ENCODE measurements at places on chromosomes 11 and 22.

GRCh38 chr22:39735776-39736175 is 157.8 kb downstream of the ENTHD1 start:
- no peak for DNase-seq

GRCh38 chr22:37681556-37682049 is 4.5 kb upstream of the NOL12 start:
- peak; percentile 68 for DNase-seq

- peak; percentile 38 for DNase-seq
Measured at GRCh38 chr22:26168939-26169314, 335 bp upstream of the SEZ6L start.

DNA sequence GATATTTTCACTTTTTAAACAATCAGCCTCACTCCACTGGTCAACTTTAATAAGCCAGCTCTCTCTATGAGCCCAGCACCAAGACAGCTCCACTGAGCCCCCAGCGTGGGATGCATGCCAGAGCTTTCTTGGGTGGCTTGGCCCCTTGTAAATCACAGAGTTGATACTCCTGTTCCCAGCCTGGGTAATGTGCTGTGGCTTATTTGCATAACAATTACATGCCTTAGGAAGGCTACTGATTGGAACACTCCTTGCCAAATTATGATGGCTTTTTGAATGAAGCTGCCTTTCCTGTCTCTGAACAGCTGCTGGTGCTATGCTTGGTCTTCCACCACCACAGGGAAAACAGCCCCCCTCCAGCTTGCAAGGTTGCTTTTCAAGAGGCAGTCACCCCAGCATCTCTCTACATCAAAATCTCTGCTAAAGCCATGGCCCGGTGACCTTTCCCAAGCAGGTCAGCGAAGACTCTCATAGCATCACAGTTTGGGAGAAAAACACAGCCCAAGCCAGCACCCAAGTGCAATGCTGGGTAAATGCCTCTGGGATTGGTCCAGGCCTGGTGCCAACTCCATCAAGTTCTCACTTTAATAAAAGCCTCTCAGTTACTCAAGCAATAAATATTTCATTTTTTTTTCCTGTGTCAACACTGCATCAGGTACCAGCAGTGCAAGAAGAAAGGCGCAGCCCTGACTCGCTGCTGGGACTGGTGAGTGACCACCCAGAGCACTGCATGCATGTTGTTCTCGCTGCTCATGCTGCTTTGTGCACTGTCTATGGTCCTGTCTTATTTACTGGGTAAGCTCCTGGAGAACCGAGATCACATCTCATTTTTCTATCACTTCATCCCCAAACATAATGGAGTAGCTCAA is 549.3 kb downstream of the OPCML start:
- DNase-seq, result no peak

Data from hindlimb muscle (tissue), 1 donor.